Lung microvascular endothelial cell (primary cell): ENCODE measurements at places on chromosomes 2 and 18. TPM values are rescaled to one million over a fixed set of nuclear protein-coding genes. Genes with fewer than 3 reads are reported as not detected.

GRCh38 chr2:54551123-54551756, 95.1 kb downstream of the SPTBN1 start:
- no peak for DNase-seq

Gene GTF2A1L
- under 0.01 TPM in 2 replicates for total RNA-seq

Gene RND3
- 21.4 and 23.0 TPM in 2 replicates for total RNA-seq

Gene IL1F10
- not detected in 2 replicates for total RNA-seq

DNA sequence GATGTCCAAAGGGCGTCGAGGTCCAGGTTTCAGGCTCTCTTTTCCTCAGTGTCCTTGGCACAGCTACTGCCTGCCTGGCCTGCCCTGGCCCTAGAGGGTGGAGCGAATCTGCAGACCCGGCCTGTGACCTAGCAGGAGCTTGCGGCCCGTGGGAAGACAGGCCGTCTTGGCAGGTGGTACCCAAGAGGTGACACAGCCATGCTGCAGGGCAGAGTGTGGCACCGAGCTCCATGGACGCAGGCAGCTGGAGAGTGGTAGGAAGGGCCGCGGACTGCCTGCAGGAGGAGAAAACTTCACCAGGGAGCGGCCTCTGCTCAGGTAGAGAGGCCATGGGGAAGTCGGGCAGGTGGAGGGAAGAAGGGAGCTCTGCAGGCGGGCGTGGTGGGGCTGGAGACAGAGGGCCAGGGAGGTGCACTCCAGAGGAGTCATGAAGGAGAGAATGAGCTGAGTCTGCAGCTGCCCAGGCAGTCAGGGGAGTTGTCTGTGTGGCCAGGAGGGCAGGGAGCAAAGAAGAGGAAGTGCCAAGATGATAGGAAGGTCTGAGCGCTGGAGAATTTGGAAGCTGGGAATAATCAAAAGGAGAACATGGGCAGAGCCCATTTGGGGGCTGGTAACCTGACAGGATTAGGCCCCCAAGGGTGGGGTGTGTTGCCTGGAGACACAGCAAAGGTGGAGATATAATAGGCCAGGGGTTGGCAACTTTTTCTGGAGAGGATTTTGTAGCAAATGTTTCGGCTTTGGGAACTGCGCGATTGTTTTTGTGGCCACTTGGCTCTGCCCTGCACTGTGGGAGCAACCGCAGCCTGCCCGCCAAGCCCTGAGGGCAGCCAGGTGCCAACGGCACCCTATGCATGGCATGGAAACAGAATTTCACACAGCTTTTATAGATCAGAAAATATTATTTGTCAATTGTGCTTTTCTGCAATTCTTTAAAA, 154.4 kb upstream of the PXDN start:
- no peak for DNase-seq

Gene DYSF
- total RNA-seq = 48.8 and 96.5 TPM in 2 replicates

Gene NPC1
- total RNA-seq = 27.0 and 30.2 TPM in 2 replicates

Gene SNTG2
- 0.79 TPM in 1 of 2 replicates, not detected in the other for total RNA-seq

DNA sequence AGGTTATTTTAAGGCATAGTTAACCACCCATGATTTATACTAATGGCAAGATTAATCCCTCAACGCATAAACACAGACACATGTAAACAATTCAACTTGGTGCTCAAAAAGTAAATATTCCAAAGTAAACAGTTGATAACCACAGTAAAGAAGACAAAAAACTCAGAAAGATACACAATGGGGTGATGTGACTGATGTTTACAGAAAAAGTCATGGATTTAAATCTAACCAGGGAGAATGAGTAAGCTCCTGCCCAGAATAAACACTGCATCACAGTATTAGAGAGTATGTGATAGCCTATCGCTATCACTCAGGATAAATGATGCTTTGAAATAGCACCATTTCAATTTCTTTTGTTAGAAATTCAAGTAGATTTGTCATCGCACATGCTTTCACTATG, 49.3 kb downstream of the HIBCH start:
- peak; percentile 19 for DNase-seq

DNA sequence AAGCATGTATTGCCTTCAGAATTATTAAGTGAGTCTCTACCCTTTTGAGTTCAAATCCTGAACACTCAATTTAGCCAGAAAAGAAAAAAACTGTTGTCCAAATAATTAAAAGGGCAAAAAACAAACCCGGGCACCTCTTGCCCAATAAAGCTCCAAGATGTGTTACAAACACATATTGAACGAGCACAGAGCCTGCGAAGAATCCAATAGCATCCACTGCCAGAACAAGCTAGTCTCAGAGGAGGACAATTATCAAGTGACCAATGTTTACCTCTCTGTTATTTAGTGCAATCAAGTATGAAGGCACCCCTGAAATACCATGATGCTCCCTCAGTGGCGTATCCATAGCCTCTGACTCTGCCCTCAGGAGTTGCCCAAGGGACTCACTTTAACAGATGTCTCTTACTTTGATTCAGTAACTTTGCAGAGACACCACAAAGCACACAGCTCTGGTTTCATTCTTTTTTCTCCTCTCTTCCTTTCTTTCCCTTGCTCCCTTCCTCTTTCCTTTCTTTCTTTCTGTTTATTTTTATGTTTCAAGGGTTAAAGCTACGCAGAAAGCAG, 93.5 kb upstream of the SPATS2L start:
- DNase-seq = no peak

Gene PROC
- under 0.01 TPM in 2 replicates for total RNA-seq

DNA sequence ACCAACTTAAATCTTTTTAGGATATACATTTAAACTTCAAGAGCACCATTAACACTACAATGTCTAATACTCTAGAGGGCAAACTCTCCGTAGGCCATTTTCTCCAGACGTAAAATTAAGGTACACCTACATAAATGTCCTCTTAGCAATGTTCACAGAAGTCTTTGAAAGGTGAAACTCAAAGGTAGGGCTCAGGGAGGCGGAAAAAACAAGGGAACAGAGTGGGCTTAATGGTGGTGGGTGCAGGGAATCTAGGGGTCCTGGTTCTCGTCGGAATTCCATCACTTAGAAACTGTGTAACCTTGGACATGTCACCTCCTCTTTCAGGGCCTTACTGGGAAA, 668 bp downstream of the NFU1 start:
- DNase-seq = no peak

Gene PJVK
- total RNA-seq = 0.20 and 0.44 TPM in 2 replicates

- DNase-seq = peak; percentile 64
These were observed 117.6 kb downstream of the METTL8 start for GRCh38 chr2:171316220-171316619.

Gene MAPK4
- not detected in 2 replicates for total RNA-seq

DNA sequence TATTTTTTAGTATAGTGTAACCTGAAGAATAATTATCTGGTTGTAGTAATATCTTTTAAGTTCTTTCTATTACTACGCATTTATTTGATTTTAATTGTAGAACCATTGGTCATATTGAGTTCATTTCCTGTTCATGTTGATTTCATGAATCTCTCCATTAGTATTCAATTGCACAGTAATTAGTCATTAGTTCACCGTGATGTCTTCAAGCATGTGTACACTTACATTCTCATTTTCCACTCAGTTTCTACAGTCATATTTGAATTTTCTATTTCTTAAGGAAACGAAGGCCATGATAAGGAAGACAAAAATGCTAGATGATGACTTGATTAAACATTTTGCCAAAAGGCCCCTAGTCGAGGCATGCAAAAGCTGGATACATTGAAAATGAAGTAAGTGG, 333.7 kb upstream of the FANCL start:
- DNase-seq = no peak

Gene CDK15
- not detected in 2 replicates for total RNA-seq

- peak; percentile 94 for DNase-seq
These were observed 118.5 kb upstream of the ALPP start for GRCh38 chr2:232260075-232260474.

Gene GALM
- 4.1 and 4.4 TPM in 2 replicates for total RNA-seq

GRCh38 chr18:3970929-3971328, 484.2 kb downstream of the DLGAP1 start:
- DNase-seq = no peak

DNA sequence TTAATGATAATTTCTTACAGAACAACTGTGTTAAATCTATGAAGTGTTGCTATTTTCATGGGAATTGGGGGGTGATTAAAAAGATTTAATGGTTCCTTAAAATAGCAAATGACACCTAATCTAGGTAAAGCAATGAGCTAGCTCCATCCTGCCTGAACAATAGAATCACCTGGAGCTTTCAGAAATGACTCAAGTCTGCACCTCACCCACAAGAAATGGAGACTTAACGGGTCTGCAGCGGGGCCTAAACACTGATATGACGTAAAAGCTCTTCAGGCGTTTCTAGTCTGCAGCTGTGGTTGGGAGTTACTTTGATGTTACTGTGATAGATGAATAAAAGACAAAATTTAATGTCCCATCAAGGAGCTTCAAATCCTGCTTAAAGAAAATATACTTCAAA, 328.2 kb downstream of the RND3 start:
- DNase-seq = no peak

DNA sequence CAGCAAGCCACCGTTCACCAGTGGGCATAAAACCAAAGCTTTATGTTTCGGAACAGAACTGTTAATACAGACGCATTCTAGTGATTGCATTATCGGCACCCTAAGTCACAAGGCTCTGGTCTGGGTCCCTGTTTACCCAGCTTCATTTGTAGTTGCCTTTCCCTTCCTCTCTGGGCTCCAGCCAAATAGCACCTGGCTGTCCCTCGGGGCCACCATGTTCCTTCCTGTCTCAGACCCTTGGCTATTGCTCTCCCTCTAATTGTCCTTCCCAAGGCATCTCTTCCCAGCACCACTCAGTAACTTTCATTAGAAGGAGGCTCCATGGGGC, 75.3 kb downstream of the SDC1 start:
- no peak for DNase-seq

Gene GPR35
- total RNA-seq = 0.40 TPM in 1 of 2 replicates, not detected in the other

GRCh38 chr2:190184460-190184859, 121.9 kb upstream of the MSTN start:
- DNase-seq = no peak

- no peak for DNase-seq
These were observed 100.7 kb downstream of the ANKRD44 start for GRCh38 chr2:197209742-197210408.

- DNase-seq = peak; percentile 52
These were observed 55.1 kb upstream of the IL1RL1 start for GRCh38 chr2:102256276-102256675.
